ENCODE measurements at places on chromosomes 4 and X.

DNA sequence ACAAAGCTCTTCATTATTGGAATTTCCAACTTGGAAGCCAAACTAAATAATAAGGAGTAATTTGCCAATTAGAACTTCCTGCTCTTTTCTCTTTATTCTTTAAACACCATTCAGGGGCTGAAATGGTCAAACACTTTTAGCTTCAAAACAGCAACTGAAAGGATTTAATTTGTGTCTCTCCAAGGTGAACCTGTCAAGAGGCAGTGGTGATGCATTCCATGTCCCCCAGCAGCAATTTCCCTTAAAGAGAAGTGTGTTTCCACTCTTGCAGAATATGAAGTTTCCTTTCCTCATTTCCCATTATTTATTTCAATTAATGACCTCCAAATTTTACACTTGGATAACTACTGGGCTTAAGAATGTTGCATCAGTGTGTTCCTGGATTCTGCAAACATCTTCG lies 156.0 kb downstream of the COL25A1 start:
- DNase-seq, result no peak

DNA sequence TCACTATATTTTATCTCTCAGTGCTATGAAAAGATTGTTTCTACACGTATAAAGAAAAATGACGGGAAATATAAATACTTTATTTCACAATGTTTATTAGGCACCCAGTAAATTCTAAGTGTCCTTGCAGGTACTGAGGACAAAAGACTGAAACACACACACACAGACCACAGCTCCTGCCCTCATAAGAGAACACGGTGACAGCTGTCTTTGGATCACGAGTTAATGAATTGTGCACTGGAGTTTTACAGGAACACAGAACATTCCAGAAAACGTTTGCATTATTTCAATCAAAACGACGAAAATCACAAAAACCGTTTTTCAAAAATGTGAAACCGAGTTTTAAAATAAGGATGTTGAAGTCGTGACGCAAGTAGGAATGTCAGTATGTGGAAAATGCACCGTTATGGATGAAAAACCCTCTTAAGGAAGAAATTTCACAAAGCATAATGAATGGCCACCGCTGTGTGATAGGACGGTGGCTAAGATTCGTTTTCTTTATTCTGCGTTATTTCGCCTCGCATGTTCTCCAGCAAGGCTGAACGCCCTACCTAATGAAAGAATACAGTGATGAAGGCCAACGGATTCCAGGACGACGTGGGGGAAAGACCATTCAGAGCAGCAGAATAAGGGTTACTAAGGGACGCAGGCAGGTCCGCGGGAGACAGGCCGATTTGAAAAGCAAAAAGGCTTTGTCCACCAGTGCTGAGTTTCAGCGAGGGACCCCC lies 24.2 kb downstream of the FAM156A start:
- DNase-seq, result peak; percentile 24

DNA sequence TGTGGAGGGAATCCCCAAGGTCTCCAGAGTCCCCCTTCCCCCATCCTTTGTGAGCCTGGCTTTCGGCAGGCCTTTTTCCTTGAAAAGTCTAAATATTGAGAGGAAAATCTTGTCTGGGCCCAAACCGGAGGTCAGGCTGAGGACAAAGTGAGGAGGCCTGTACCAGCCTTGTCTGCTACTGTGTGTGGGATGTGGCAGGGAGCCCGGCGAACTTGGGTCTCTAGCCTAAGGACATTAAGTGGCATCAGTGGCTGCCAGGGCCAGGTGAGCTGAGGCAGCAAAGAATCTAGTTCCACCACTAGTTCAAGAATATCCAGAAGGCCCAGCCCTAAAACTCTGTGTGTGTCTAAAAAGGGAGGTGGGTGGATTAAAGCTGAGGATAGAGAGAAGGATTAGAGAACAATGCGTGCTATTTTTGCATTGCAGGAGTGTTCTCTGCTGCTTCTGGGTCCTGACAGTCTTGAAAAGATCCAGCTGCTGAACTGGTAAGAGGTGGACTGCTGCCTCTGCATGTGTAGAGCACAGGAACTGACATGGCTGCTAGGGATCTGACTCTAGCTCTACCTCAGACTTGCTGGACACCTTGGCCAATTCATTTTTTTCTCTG lies 1.2 kb upstream of the AMER1 start:
- no peak for DNase-seq

- no peak for DNase-seq
These were observed 26.2 kb downstream of the CD99 start for GRCh38 chrX:2717312-2717711.

DNA sequence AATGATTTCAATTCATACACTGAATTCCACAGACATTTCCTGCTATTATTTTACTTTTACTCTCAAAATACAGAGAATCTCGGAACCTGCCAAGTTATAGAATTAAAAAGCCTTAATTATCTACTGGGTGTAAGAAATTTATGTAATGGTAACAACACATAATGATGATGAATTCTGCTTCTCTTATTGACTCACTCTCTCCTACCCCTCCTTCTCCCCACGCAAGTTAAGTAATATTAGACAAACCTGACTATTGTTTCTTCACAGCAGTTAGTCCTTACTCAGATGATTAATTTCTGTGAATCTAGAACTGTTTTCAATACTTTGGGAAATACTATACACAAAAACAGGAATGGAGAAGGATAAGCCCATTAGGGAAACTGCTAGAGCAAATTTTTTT lies 762.0 kb downstream of the CCSER1 start:
- no peak for DNase-seq

DNA sequence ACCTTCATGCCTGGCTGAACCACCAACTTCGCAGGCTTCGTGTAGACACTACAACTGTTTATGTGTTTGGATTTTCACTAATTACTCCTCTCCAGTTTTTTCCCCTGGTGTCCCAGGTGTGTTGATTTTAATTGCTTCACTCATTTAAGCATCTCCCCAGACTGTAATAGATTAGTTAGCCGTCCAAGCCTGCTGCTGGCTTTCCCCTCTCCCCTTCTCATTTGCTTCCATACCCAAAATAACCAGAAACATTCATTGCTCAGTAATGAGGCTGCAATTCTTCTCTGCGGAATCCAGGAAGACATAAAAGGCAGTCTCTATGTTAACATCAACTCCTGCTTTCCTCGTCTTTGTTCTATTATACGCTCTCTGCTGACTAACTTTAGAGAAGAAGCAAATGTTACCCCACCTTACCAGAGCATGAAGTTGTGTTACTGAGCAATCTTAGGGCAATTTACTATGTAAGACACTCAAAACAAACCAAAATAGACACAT lies 37.9 kb upstream of the SCRG1 start:
- no peak for DNase-seq

DNA sequence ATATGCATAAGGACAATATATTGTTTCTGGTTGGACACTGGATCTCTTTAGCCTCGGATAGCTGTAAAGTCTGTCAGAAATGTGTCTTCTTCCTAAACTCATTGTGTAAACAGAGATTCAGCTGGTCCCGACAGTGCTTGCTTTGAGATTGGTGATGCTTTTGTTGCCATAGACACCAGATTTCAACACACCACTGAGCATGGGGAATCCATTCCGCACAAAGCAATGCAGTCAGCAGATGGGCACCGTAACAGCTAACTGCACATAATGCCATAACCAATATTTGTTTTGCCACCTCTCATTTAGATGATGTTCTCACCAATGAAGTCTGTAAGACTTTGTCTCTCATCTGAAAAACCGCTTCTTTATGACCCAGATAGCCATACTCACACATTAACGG lies 33.3 kb upstream of the FAM47C start:
- DNase-seq, result no peak

- DNase-seq, result no peak
These were observed 309.4 kb downstream of the ANTXR2 start for GRCh38 chr4:79763486-79764075.

DNA sequence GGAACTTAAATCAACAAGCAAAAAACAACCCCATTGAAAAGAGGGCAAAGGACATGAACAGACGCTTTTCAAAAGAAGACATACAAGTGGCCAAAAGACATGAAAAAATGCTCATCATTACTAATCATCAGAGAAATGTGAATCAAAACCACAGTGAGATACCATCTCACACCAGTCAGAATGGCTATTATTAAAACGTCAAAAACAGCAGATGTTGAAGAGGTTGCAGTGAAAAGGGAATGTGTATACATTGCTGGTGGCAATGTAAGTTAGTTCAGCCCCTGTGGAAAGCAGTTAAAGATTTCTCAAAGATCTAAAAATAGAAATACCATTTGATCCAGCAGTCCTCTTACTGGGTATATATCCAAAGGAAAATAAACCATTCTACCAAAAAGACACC lies 22.6 kb downstream of the RTL9 start:
- DNase-seq, result no peak

DNA sequence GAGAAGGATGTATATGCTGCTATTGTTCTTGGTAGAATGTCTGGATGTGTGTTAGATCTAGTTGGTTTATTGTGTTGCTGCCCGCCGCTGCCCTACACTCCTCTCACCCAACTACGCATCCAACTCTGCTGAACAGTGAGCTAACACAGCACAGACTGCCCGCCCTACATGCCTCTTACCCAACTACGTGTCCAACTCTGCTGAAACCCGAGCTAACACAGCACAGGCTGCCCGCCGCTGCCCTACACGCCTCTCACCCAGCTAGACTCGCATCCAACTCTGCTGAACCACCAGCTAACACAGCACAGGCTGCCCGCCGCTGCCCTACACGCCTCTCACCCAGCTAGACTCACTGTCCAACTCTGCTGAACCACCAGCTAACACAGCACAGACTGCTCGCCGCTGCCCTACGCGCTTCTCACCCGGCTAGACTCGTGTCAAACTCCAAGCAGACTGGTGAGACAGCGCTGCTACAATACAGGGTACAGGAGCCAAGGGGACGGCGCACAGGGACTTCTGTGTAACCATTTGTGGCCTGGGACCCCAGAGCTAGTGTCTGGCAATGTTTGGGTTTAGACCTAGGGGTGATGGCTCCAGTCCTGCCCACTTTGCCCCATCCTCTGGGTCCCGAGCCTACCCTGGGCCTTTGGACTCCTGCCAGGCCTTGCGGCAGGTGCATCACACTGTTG lies 11.6 kb upstream of the CTBP1 start:
- DNase-seq, result no peak

DNA sequence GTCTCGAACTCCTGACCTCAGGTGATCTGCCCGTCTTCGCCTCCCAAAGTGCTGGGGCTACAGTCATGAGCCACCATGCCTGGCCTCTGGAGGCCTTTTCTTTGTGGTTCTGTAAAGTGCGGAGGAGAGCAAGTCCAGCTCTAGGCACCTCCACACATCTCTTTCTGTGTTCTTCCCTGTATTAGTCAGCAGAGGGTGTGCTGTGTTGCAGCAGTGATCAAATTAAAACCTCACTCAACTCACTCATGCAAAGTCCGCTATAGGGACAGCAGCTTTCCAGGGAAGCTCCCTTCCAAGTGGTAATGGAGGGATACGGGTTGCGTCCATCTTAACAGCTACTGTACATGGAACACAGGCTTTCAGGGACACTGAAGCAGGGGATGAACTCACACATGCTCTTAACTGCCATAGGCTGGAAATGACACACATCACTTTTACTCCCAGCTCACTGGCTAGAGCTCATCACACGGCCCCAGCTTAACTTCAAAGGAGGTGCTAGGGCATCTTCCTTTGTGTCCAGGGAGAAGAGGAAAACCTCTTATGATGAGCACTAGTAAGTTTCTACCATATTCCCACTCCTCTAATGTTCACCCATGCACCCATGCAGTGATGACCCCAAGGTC lies 36.0 kb upstream of the CCNG2 start:
- DNase-seq, result peak; percentile 54

- DNase-seq, result no peak
These were observed 8.4 kb downstream of the UBE2K start for GRCh38 chr4:39706334-39706733.

GRCh38 chrX:150150076-150150779 lies 211.9 kb upstream of the EOLA2 start:
- no peak for DNase-seq

GRCh38 chrX:139020801-139021200 lies 309.3 kb upstream of the FGF13 start:
- DNase-seq, result no peak

GRCh38 chr4:183260491-183261151 lies 59.5 kb downstream of the CLDN22 start:
- no peak for DNase-seq

- no peak for DNase-seq
These were observed 58.7 kb upstream of the KLF3 start for GRCh38 chr4:38605181-38605752.

DNA sequence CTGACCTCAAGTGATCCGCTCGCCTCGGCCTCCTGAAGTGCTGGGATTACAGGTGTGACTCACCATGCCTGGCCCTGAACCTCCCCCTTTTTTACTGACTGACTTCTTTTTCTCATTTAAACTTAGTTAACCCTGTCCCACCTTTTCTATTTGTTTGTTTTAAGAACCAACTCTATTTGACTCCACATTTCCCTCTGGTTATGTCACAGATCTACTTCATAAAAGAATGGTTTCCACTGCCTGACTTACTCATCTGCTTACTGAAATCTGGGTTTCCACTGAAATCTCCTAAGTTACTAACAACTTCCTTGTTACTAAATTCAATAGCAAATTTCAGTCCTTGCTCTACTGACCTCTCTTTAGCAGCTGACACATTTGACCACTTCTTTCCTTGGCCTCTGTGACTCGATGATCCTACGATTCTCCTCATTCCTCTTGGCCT lies 28.0 kb upstream of the NSUN7 start:
- no peak for DNase-seq

DNA sequence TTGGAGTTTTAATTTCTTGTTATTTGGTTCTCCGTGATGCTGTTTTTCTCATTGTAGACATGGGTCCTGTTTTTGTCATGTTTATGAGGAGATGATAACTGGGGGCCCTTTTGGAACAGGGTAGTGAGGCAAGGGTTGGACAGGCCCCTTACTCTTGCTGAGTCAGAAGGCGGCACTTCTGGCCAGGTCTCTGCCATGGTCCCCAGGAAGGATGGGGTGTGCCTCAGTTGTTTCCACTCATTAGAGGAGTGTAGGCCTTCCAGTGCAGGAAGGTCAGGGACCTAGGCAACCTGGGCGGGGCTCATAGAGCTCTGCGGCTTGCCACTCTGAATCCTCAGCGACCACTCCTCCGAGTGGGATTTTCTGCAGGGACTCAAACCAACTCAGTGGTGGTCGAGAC lies 68.2 kb downstream of the NELFA start:
- no peak for DNase-seq

DNA sequence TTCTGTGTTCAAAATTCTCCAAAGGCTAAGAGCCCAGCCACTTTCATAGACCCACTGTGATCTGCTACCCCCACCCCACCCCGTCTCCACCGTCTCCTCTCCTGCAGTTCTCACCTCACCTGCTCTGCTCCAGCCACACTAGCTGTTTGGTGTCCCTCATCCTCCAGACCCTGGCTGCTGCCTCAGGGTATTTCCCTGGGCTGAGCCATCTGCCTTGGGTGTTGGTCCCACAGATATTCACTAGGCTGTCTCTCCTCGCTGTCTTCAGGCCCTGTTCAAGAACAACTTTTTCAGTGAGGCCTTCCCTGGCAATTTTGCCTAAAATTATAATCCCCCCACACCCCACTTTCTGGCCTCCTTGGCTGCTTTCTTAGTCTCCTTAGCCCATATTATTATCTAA lies 31.8 kb upstream of the DAPP1 start:
- DNase-seq, result no peak

DNA sequence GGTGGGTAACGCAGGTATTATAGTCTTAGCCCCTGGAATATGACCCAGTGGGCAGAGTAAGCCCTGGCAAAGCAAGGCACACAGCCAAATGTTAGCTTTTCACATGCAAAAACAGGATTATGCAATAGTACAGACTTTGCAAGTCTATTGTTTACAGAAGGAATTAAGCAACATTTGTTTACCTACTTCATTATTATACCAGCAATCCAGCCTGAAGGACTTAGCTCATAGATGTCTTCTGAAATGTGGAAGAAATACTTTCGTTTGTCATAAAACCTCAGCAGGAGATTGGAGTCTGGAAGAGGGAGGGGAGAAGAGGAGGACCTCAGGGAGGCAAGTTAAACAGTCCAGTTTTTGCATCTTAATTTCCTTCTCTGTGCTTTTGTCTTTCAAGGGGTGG lies 226.7 kb upstream of the CENPE start:
- DNase-seq, result no peak
